ENCODE measurements at places on chromosomes 6 and 20.

DNA sequence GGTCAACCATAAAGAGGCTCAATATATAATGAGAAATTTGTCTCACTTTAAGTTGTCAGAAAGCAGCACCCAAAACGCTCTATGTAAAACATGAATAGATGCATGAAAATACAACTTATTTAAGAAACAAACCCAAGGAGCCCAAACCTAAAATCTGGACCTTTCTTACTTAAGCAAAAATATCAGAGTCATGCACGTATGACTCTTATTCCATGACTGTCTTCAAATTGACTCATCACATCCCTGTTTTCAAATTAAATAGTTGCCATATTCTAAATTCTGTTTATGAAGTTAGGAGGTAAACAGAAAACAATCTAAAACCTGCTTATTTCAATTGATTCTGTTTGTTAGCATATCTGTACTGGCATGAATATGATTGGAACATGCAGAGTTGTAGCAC is 42.1 kb downstream of the ANKRD6 start:
- no peak for DNase-seq

- no peak for DNase-seq
Observed at GRCh38 chr6:136066005-136066404, 184.1 kb downstream of the MTFR2 start.

- DNase-seq = peak; percentile 74
Observed at GRCh38 chr6:43770372-43771209, 580 bp downstream of the VEGFA start.

DNA sequence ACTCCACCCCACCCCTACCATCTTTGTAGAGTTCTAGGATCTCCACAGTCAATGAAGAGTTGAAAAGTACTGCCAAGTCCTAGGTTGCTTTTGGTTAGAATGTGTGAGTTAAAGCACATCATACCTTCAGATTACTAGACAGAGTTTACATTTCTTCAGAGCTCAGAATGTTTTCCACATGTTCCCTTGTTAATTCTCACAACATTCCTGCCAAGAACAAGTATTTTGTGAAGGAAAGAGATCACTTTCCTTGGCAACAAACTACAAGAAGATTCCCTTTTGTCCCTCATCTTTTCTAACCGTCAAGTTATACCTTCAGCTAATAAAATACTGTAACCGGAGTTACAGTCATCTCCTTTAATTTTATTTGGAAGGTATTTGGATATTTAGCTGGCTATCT is 266.8 kb downstream of the ZFAND3 start:
- DNase-seq = no peak

- DNase-seq = peak; percentile 47
Observed at GRCh38 chr6:3286641-3287171, 28.0 kb downstream of the PSMG4 start.

GRCh38 chr6:94177429-94177828 is 758.1 kb upstream of the EPHA7 start:
- DNase-seq = no peak

- peak; percentile 49 for DNase-seq
Observed at GRCh38 chr20:37562695-37563480, 35.2 kb upstream of the BLCAP start.

GRCh38 chr6:80156221-80156620 is 49.8 kb downstream of the BCKDHB start:
- DNase-seq = no peak
